Naive thymus-derived CD4-positive, alpha-beta T cell (primary cell): ENCODE measurements at places on chromosomes 4 and X. TPM values are rescaled to one million over a fixed set of nuclear protein-coding genes. Genes with fewer than 3 reads are reported as not detected.

DNA sequence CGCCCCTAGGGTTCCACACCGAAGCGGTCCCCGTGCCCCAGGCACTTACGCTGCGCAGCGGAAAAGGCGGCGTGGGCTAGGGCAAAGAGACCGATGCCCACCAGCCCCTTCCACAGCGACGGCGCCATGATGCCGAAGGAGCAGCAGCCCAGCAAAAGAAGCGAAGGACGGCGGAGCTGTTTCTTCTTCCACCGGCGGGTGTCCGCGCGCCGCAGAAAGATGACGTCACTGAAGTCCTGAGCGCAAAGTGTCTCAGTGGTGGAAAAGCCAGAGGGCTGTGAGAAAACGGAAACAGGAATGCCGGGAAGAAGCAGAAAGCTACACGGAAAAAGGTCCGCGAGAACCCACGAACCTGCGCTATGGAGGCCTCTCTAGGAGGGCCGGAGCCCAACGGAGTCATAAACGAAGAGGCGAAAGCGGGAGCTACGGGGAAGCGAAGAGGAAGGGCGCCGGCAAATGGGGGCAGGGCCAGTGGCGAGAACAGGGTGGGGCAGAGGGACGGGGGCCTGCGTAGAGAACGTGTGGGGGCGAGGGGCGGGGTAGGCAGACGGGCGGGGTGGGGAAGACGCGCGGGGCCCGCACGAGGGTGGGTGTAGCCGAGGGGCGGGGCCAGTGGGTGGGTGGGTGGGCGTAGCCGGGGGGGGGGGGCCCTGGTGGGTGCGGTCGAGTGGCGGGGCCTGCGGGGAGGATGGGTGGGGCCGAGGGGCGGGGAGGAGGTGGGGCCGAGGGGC lies at the start of gene MMGT1:
TSS of gene MMGT1 (minus strand) at position 441 of the 731 bp plus-strand sequence. CDS start at position 128, 313 bp downstream.
- peak; percentile 72 for DNase-seq

DNA sequence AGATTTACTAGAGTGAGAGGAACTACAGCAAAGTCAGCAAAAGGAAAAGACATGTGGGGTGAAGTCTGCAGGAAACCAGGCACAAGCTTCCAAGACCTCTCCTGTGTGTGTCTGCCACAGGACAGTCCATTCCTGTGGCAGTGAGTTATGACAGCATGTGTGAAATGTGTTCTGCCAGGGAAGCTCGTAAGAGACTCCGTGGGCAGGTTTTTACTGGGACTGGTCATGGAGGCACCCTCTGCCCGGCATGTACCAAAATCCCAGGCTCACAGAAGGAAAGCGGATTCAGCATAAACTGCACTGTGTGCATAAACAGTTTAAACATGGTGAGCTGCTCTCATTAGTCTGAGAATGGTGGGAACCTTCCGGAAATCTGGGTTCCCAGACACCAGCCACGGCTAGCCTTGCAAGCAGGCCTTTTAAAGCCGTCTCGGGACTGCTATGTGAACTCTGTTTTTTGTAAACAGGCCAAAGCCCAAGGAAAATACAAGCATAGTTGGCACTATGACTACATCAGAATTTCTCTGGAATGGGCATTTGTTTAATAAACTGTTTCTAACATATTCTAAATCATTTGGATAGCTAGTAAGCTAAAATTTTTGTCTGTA lies 288.5 kb downstream of the TENM3 start:
- no peak for DNase-seq

DNA sequence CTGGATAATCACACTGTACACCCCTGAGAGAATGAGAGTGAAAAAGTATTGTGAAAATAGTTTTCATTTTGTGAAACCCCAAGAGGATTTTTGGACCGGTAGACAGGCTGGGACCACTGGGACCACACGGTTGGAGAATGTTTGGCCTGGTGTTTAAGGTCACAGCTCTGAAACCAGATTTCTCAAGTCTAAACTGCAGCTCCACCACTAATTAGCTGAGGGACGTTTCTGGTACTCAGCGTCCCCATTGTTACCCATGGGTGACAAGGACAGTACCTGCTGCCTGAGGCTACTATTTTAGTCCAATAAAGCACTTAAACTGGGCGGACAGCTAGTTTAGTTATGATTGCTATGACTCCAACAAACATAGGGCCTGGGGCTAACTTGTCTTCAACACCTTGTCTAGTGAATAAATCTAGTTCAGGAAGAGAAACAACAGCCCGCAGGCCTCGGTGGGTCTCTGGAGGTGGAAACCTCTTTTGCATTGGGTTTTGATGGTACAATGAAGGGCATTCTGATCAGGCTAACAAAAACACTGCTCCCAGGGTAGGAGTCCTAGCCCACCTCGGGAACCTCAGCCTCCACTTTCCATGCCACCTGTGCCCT lies 509 bp upstream of the USP11 start:
- no peak for DNase-seq

GRCh38 chr4:137524725-137525369 lies 7.4 kb downstream of the PCDH18 start:
- no peak for DNase-seq

The PPARGC1A gene
- polyA plus RNA-seq: not detected

DNA sequence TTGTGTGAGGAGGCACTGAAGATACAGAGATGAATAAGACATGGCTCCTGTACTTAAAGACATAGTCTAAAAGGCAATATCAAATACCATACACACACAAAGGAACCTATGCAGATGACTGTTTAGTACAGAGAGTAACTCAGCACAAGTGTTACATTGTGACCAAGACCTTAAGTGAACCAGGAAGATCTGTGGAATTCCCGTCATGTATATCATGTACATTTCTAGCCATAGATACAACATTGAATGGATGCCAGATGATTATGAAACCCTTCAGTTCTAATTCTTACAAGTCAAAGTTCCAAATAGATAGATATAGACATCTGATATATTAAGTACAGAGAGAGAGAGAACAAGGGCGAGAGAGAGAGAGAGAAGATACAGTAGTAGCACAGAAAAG lies 73.2 kb downstream of the PAK3 start:
- DNase-seq: no peak

The UGT2B17 gene
- polyA plus RNA-seq: not detected

- DNase-seq: no peak
These were observed 258.5 kb upstream of the FSTL5 start for GRCh38 chr4:162422312-162422711.

The GPR50 gene
- polyA plus RNA-seq: not detected

GRCh38 chr4:182240161-182241130 lies 2.8 kb upstream of the TENM3 start:
- DNase-seq: no peak

DNA sequence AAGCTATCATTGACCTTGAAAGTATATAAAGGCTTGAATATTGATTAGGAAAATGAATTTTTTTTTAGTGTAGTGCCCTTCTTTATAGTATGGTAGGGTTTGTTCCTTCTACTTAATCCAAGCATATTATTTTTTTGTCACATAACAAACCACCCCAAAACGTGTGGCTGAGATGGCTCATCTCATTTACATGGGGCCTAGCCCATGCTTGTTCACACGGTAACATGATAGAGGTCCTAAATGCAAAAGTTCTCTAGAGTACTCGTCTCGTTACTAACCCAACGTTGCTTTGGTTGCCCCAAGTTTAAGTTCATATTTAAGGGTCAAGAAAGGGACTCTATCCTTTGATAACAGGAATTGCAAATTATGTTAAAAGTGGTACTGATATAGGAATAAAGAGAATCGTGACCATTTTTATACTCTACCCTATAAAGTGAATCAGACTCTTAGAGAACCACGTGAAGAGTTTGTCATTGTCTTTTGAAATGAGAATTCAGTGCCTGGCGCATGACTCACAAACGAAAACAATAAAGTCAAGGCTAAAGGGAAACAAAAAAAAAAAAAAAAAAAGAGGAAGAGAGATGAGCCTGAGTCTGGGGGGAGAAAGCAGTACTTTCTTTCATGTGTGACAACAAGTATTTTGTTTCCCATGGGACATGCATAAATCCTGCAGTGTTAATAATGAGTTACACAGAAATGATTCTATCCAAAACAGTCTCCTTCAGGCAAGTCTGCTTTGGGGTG lies 402.8 kb upstream of the NWD2 start:
- DNase-seq: no peak
